ENCODE measurements at places on chromosomes 5 and 9.

- no peak for DNase-seq
Measured at GRCh38 chr5:158058208-158059120, 199.5 kb upstream of the CLINT1 start.

- DNase-seq, result no peak
Measured at GRCh38 chr5:163544041-163544440, 38.6 kb downstream of the MAT2B start.

DNA sequence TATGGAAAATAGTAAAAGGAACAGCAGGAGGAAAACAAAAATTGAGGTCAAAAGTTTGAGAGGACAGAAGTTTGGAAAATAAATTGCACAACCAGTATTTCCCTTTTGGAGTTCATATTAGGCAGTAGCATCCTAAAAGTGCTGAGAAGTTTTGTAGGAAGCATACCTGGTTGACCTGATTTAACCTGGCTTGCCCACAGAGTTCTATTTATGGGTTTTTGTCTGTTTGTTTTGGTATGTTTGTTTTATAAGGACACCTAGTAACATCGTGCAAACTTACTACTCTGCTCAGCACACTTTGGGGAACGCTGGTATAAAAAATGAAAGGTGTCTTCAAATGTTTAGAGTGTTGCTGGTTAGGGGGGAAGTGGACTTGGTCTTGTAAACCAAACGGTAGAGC, 15.1 kb downstream of the ADRB2 start:
- DNase-seq, result no peak

- DNase-seq, result no peak
Measured at GRCh38 chr5:177605667-177606066, 5.7 kb downstream of the B4GALT7 start.

- DNase-seq, result no peak
Measured at GRCh38 chr9:134753191-134753590, 111.6 kb downstream of the COL5A1 start.

DNA sequence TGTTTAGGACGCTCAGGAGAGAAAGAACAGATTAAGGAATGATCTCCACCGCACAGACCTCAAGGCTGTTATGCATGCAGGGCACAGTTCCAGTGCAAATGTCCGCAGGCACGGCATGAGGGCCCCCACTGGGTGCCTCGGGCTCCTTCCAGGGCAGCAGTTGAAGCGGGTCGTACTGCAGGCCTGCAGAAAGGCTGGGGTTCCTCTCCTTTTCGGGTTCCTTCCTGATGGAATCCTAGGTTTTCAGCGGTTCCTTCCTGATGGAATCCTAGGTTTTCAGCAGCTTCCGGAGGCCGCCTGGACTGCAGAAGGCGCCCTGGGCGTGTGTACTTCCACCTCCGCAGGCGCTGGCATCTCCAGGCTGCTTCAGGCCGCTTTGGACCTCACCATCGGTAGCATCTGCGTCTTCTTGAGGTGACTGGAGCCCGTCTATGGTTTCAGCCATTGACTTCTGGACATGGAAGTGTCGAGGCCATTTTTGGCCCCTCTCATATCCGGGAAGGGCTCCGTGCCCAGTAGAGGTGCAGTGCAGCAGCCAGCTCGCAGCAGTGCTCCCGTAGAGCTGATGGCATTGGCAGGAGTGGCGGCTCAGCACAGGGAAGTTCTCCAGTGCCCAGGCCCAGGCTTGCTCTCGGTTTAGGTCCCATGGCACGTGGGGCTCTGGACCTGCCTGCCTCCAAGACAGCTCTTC, 5.6 kb upstream of the MGAT4B start:
- no peak for DNase-seq

- DNase-seq, result no peak
Measured at GRCh38 chr5:16626696-16627264, 10.0 kb upstream of the RETREG1 start.

- DNase-seq, result peak; percentile 3
Measured at GRCh38 chr5:74919487-74919886, 53.3 kb upstream of the FAM169A start.

GRCh38 chr9:14198841-14199455, 115.0 kb downstream of the NFIB start:
- DNase-seq, result no peak

GRCh38 chr5:95966005-95966404, 4.4 kb upstream of the ELL2 start:
- no peak for DNase-seq

DNA sequence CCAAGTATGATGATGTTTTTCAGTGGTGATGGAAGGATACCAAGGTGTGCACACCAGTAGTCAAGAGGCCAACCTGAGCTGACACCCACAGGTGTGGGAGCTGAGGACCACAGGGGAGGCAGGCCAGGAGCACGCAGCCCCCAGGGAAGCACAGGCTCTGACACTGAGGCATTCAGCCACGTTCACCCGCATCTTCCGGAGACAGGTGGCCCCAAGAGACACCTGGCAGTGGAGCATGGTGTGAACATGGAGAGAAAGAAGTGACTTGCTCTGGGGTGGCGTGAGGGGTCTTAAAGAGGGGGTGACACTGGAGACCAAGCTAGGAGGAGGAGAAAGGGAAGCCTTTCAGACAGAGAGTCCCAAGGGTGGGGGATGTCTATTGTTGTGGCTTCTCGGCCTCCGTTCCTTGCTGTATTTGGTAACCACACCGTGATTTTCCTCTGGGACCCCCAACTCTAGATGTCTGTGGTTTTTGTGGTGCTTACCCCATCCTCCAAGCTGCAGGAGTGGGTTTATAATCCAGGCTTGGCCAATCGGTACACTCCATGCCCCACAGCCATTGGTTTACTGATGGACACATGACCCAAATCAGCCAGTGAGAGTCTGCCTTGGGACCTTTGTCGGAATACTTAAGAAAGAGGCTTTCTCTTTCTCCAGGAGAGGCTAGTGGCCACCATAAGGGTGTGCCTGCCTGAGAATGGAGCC, 84.6 kb downstream of the HRH2 start:
- DNase-seq, result no peak

- DNase-seq, result peak; percentile 61
Measured at GRCh38 chr5:133612249-133612860, at the start of gene FSTL4. FSTL4 (minus strand) TSS chr5:133612541.

Data from stimulated activated CD4-positive, alpha-beta T cell treated with anti-CD3 and anti-CD28 coated beads, Interleukin-2, amount 100 ng/mL, for 24 hours (primary cell).